AG20443 (cell line): ENCODE measurements at places on chromosomes 1 and 21.

GRCh38 chr21:38772646-38773045, 33.1 kb upstream of the ETS2 start:
- no peak for DNase-seq

GRCh38 chr1:163267962-163268361, 53.8 kb upstream of the NUF2 start:
- no peak for DNase-seq

DNA sequence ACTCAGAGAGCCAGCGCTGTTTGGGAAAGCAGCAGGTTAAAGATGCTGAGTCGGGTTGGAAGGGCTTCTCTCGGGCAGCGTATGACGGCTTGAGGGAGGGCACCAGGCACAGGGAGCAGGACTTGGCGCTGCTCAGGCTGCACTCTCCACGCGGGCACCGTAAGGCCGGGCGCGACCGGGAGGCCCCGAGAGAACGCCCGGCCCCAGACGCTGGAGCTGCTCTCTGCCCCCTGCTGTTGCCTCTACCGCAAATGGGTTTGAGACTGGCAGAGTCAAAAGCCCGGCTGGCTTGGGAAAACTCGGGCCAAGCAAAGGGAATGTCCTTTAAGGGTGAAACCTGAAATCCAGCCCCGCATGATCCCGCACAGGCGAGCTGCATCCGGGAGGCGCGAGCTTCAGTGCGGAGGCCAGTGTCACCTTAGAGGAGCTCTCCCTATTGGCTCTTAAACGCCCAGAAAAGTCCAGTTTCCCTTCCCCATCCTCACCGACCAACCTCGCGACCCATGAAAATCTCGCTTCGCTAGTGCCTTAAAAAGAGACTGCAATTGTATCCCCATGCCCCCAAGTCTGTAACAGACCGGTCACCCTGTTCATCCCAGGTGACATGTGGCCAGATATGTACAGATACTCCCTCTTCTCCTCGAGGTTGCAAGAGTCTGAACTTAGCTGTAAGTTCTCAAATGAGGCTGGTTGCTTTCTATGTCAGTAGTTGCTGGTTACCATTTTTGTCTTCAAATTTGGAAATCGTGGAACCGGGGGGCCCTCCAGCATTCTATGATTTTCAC, 1.1 kb downstream of the PRRX1 start:
- peak; percentile 67 for DNase-seq

- peak; percentile 39 for DNase-seq
These were observed 238.7 kb upstream of the SNX7 start for GRCh38 chr1:98422816-98423215.

DNA sequence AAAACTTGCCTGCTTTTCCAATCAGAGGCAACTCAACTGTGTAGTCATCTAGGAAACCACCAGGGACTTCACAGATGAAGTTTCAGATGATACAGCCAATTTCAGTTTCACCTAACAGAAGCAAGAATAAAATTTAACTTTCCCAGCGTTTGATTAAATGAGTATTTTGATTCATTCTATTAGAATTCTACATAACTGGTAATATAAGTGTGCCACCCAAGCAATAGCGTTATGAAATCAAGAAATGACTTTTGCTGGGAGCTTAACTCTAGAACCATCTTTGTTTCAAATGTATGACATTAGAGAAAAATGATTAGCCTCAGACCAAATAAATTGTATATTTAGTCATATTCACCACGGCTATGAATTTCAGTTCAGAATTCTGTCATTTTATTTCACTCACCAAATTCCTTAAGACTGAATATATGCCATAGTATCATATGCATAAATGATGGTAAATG, 239.3 kb downstream of the NRIP1 start:
- DNase-seq = no peak

DNA sequence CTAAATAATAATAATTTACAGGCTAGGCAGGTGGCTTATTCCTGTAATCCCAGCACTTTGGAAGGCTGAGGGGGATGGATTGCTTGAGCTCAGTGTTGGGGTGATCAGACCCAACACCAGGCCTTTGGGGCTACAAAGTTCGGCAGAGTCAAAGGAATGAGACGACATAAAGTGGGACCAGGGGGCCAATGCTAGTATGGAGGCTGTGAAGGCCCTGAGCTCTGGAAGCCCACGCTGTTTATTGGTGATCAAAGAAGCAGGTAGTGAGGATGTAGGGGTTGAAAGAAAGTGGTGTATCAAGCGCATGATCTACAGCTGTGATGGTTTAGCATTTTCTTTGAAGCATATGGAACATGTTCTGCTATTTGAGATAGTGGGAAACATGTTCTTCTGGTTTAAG, 5.6 kb downstream of the BTBD8 start:
- no peak for DNase-seq

DNA sequence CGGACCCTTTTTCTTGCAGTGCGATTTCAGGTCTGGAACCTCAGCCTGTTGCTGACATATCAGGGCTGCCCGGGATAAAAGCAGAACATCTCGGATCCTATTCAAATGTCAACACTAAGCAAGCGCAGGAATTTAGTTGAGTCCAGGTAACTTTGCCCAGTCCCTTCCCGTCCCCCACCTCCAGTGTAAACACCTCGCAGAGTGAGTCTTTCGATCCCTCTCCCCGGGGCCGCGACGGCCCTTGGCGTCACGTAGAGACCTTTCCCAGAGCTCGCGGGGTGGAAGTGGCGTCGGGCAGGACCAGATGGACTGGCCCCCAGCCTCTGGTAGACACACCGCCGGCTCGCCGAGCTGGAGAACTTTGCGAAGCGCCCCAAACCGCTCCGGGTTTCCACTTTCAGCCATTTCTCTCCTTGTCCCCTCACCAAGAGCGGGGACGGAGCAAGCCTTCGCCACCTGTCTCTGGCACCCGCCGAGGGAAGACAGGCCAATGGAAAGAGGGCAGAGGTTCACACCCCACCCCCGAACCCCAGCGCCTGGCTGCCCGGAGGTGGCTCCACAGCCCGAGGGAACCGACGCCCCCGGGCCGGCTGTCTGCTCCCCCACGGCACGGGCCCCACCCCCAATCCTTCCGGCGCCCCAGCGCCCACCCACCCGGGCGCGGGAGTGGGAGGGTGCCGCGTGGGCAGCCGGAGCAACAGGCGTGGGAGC, 570 bp downstream of the KCND3 start:
- no peak for DNase-seq

DNA sequence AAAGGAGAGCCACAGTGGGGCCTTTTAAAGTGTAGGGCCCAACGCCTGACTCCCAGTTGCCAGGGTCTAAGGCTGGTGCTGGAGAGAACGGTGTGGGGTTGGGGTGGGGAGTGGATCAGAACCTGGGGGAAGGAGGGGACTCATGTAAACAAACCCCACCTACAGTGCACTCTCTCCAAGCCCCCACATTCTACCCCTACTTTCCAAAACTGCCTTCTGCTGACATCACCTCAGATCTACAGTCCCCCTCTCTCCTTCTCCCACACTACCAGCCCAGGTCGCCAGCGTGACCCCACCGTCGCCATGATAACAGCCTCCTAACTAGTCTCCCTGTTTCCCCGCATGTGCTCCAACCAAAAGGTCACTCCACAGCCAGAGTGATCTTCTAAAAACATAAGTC, 26.6 kb downstream of the TNNT2 start:
- DNase-seq = no peak

DNA sequence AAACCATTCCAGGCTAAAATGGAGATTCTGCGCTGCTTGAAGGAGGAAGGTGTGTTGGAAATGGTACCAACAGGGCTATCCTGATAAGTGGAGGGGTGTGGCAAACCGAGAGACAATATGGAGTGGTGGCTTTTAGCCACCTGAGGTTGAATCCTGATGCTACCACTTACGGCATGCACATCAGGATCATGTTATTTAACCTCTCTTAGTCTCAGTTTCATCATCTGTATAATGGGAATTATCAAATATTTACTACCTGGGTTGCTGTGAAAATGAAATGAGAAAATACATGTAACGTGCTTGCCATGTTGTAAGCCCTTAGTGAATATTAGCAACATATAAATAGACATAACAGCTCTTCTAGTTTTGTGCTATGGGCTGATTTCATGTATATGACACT, 117.1 kb downstream of the TBX19 start:
- DNase-seq = no peak

DNA sequence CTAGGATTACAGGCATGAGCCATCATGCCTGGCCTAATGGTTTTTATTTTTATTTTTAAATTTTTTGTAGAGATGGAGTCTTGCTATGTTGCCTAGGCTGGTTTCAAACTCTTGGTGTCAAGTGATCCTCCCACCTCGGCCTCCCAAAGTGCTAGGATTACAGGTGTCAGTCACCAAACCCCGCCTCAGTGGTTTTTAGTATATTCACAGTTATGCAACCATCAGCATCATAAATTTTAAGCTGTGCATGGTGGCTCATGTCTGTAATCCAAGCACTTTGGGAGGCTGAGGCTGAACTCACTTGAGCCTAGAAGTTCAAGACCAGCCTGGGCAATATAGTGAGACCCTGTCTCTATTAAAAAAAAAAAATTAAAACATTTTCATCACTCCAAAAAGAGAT, 28.6 kb downstream of the PIK3CD start:
- DNase-seq = no peak

- DNase-seq = no peak
These were observed 24.3 kb upstream of the NBL1 start for GRCh38 chr1:19619697-19620384.

- no peak for DNase-seq
These were observed 81.1 kb upstream of the GREM2 start for GRCh38 chr1:240693036-240693435.

DNA sequence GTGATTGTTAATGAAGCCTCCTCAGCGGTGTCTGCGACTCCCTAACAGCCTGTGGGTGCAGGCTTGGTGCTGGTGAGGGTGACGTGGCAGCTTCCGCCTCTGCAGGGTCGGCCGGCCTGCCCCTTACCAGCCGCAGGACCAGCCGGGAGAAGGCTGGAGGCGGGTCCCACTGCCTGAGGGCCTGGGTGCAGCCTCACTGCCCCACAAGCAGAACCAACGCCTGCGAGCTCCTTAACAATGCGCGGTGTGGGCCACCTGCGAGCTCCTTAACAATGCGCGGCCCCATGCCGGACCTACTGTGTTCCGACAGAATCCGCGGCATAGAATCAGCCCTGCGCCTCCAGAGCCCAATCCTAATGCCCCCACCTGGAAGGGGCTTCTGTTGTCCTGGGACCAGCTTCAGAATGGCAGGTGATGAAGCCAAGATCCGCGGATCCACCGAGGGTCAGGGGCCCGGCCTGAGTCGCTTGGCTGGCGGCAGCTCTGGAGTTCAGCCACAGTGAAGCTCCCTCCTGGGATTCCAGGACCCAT, 54.4 kb upstream of the AJAP1 start:
- no peak for DNase-seq

DNA sequence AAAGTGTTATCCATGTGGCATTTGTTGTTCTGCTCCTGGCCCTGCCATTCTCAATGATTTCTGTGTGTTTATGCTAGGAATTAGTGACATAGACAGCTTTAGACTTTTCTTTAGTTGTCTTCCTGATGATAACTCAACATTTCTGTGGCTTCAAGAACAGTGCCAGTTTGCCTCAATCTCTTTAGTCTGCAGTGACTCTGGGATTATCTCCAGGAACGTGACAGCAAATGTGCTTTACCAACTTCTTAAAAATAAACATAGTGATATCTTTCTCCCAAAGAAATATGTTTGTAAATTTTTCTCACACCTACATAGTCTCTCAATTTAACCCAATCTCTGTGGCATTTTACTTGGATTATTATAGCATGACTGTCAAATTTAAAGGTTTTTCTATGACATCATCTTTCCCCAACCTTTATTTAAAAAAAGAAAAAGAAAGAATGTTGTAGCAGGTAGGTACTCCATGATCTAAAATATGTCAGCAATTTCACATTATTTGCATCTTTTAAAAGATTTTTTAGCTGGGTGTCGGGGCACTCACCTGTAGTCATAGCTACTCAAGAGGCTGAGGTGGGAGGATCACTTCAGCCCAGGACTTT, 24.6 kb downstream of the RNASEL start:
- DNase-seq = no peak

DNA sequence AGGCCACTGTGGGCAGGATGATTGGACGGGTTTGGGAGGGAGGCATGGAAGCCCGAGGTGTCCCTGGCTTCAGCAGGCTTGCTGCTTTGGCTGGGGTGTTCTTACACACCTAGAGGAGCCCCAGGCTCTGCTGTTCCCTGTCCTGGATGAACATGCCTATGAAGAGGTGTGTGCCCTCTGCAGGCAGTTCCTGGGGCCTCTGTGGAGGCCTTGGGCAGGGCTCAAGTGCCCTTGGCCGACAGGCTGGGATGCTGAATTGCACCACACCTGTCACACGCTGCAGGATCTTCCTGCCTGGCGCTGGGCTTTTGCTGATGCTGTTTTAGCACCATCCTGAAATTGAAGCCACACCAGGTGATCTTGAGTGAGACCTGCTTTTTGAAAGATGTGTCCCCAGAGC, 415.0 kb upstream of the VAMP3 start:
- no peak for DNase-seq

GRCh38 chr1:53732912-53733317, 6.0 kb downstream of the GLIS1 start:
- DNase-seq = peak; percentile 65

DNA sequence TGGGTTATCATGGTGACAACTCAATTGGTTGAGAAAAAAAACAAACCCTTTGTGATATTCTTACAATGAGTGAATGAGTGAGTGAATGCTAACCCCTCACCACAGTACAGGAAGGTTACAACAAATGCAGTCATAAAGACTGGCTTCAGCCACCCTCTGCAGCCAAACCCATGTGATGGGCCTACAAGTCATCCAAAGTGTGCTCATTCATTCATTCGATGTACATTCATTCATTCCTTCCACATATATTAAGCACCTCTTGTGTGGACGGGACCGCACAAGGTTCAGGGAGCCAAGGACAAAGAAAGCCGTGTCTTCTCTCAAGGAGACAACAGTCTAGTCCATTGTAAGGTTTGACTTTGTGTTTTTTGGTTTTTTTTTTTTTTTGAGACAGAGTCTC, 49.4 kb downstream of the WDR4 start:
- no peak for DNase-seq

GRCh38 chr21:33543505-33544129, 779 bp downstream of the SON start:
- DNase-seq = no peak

DNA sequence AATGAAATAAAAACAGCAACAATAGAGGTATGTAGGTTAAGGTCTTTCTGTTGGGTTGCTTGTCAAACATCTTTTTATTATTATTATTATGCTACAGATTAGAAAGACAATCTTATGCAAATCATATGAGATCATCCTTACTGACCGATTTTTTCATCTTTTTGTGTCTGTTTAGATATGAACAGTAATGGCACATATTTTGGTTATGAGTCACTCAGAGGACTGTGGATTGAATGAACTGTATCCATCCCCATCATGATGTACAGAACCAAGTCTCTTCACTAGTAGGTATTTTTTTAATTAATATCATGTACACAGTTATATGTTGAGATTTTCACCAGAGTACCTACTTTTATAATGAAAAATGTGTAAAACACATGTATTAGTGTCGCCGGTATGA, 159.1 kb downstream of the CHRM3 start:
- DNase-seq = no peak

- no peak for DNase-seq
These were observed 171.8 kb downstream of the TOMM20 start for GRCh38 chr1:234956821-234957329.

DNA sequence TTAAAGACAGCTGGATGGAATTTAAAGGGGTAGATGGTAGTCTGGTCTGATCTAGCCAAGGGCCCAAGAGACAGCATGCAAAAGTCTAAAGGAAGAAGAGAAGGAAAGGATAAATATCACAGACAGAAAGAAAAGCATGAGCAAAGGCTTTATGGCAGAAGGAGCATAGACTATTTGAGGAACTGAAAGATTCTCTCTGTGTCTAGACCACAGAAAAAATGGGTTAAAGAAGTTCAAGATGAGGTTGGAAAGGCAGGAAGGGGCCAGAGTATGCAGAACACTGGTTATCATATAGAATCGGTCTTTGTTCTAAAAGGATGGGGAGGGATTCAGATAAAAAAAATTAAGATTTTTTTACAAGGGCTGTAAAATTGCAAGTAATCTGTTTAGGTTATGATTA, 136.8 kb upstream of the SGIP1 start:
- DNase-seq = no peak
